ENCODE measurements at places on chromosomes 6 and 20.
A peak's percentile ranks its signal among the peaks of the same experiment; 100 is the strongest.

- no peak for DNase-seq
Measured at GRCh38 chr6:74579047-74579446, 626.8 kb downstream of the COL12A1 start.

DNA sequence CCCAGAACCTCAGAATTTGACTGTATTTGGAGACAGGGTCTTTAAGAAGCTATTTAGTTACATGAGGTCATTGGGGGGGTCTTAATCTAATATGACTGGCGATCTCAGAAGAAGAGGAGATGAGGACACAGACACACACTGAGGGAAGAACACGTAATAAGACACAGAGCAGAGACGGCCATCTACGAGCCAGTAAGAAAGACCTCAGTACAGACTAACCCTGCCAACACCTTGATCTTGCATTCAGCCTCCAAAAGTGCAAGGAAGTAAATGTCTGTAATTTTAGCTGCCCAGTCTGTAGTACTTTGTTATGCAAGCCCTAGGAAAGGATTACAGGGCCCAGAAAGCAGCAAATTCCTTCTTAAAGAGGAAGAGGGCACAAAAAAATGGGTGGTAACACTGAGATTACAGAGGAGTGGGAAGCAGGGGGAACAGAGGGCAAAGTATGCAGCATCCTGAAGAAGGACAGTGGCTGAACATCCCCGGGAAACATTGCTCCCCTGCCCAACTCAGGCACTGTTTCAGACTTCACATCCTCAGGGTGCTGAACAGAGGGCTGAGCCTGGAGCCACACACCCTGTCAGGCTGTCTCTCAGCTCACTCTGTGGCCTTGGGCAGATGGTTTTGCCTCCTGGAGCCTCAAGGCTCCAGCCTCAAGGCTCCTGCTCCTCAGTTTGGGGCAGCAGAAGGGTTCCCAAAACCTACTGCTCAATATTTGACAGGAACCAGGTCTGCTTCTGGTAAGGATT, 27.9 kb upstream of the SIRPG start:
- no peak for DNase-seq

DNA sequence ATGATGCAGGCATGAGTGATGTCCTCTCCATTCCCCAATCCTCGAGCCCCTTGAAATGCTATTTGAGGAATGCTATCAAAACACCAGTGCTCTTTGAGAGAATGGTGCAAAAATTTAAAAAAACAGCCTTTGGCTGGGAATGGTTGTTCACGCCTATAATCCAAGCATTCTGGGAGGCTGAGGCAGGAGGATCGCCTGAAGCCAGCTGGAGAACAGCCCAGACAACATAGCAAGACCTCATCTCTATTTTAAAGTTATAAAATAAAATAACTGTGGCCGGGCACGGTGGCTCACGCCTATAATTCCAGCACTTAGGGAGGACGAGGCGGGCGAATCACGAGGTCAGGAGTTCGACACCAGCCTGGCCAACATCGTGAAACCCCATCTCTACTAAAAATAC, 4.2 kb upstream of the VARS1 start:
- no peak for DNase-seq

DNA sequence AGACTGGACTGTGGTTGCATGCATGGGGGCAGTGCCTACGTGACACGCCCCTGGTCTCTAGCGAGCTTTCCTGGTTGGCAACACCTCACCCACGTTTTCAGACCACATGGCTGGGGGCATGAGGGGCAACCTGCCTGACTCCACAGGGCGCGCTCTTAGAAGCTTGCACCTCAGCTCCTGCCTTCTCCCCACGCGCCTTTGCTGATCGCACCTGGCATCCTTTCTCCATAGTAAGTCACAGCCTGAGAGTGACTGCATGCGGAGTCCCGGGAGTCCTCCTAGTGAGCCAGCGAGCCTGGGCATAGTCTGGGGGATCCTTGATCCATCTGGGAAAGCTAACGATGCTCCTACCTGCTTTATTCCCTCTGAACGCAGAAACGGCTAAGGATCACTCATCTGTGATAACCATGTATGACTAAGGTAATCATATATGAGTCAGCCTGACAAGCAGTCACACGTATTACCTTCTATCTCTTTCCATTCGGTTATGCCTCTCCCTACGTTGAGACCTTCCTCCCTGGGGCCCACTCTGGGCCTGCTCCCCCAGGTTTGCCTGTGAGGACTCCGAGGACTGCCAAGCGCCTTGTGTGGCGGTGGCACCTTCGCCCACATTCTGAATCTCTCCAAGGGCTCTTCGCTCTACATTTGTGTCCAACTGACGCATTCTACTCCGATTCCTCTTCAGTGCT, 4.5 kb downstream of the TCFL5 start:
- DNase-seq, result no peak

GRCh38 chr6:166691199-166691598, 64.1 kb upstream of the RPS6KA2 start:
- DNase-seq, result no peak

DNA sequence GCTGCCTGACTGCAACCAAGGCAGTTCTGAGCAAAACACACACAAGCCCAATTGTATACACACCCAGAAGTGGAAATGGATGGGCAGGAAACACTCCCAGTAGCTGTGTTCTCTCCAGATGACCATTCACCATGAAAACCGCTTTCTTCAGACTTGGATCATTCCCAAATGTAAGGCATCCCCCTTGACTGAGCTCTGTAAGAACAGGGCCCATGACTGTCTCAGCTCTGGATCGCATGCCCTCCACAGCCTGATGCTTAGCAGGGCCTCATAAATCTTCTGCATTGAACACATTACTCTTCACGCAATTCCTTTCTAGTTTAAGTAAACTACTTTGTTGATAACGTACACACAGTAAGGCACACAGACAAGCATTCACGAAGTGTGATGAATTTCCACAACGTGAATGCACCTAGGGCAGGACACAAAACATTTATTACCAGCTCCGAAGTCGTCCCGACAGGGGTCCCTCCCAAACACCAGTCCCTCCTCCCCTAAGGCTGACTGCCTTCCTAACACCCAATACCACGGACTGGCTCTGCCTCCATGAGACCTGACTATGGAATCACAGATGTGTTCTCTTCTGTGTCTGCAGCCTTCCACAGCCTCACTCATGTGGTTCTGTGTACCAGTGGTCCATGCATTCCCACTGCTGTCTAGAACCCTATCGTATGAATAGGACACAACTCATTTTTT, 31.7 kb downstream of the BMP7 start:
- no peak for DNase-seq

GRCh38 chr20:51353491-51353890, 189.0 kb downstream of the NFATC2 start:
- no peak for DNase-seq

DNA sequence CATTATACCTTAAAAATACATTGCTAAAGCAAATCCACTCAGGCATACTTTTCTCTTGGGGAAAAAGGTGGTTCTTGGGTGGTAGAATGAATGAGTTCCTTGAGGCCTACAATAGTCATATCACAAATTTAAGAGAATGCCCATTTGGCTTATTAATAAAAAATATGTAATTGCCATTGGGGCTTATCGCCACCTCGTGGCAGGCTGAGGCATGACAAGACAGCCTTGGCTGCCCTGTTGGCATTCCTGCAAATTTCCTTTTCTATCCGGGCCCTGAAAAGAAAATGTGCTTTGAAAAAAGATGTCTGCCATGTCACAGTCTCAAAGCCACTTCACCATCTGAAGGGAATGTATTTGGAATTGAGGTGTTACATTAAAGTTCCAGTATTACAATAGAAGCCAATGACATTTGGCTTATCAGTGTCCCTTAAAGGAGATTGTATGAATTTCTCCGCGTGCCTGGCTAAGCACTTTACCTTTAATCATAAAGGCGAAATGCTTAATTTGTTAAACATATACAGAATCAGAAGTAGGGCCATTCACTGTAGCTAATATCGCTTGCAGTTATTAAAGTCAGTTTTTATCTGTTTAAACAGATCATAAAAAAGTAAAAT, 188.3 kb upstream of the ZFP64 start:
- peak; percentile 55 for DNase-seq

DNA sequence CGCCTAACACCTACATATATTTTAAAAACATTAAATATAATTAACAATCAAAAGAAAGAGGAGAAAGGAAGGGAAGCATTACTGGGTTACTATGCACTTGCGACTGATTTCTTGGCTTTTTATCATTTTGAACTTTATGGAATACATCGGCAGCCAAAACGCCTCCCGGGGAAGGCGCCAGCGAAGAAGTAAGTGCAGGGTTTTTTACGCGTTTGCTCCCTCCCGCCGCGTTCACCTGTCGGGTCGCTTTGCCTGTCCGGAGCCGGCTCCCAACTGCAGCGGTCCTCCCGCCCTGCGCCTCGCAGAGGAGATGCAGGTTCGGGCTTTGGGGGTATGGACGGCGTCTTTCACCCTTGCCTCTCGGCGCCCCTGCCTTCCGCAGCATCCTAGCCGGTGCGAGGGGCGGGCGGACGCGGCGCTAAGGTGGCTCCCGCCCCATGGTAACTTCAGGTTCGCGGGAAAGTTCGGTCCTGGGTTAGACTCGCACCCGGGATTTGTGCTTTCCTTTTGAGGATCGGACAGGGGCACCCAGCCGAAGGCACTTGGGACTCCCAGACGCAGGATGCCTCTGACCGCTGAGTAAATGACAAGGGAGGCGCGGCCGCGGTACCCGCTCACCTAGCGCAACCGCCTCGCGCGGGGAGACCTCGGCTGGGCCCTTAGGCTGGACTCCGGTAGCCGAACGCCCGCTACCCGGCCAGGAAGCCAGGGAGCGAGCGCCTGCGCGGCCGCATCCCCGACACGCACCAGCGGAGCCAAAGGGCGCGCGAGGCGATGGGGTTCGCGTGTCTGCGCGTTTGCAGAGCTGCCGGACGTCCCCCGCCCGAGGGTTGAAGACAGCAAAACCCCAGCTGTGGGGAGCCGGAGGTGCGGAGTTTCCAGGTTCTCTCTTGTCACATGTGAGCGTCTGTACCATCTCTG, 891 bp downstream of the RSPO3 start:
- DNase-seq, result peak; percentile 39

- DNase-seq, result no peak
Measured at GRCh38 chr20:48019496-48019895, 234.2 kb upstream of the SULF2 start.
